ENCODE measurements at places on chromosomes 3 and 15.

GRCh38 chr15:92611995-92612745 is 43.4 kb downstream of the FAM174B start:
- DNase-seq, result no peak

GRCh38 chr15:97081666-97082226 is 751.2 kb downstream of the NR2F2 start:
- no peak for DNase-seq

DNA sequence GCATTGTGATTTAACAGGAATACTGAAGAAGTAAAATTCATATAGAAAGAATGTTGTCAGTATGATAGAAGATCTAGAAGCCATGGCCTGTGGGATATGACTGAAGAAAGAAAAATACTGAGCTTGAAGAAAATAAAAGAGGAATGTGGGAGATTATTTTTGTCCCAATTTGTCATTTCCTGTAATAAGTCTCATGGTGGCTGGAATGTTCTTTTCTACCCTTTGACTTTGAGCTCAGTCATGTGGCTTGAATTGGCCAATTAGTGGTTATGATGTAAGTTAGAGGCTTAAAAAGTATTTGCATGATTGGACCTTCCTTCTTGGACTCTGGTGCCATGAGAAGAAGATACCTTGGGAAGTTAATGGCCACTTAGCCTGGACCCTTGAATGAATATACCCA is 14.1 kb downstream of the APH1B start:
- DNase-seq, result no peak

DNA sequence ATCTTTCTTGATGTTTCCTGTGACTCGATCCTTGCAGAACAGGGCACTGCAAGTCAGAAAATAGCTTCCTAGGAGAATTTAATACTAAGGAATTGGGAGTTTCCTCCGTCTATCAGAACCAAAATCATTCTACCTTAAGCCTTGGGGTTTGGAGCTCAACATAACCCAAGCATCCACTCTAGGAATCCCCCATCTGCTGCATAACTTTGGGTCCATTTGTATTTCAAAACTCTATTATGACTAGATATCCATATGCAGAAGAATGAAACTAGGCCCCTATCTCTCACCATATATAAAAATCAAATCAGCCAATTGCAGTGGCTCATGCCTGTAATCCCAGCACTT is 61.7 kb upstream of the AKAP13 start:
- no peak for DNase-seq

DNA sequence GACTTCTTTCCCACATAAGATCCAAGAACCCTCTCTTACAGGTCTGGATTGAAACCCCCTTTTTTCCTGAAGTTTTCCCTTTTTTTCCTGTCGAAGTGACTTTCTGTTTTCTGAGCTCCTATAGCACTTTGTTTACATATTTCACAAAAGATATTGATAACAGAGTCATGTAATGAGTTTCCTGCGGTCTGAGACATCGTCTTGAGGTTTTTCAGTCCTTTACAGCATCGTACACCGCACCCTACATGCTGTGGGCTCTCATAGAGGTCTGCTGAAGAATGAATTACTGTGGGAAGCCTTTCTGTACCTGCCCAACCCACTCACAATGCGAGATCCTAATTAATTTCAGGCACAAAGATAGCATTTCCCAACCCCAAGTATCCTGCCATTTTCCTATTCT is 53.1 kb downstream of the MCF2L2 start:
- DNase-seq, result no peak

GRCh38 chr15:91572110-91572509 is 281.4 kb upstream of the SLCO3A1 start:
- no peak for DNase-seq

DNA sequence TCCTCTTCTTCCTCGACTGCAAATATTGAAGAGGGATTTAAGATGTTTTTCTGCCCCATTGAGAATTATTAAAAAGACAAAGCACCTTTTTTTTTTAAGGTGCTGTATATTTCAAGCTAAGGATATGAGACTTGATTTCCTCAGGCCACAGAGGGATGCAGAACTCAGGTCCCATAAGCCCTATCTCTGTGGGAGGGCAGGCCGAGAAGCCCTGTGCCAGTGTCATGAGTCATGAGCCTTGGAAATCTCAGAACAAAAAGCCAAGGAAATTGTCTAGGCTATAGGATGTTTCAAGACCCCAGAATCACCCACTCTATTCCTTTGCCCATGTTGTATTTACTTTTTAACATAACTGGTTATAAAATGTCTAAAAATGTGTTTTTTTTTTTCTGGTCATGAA is 7.3 kb downstream of the ESYT3 start:
- DNase-seq, result no peak

DNA sequence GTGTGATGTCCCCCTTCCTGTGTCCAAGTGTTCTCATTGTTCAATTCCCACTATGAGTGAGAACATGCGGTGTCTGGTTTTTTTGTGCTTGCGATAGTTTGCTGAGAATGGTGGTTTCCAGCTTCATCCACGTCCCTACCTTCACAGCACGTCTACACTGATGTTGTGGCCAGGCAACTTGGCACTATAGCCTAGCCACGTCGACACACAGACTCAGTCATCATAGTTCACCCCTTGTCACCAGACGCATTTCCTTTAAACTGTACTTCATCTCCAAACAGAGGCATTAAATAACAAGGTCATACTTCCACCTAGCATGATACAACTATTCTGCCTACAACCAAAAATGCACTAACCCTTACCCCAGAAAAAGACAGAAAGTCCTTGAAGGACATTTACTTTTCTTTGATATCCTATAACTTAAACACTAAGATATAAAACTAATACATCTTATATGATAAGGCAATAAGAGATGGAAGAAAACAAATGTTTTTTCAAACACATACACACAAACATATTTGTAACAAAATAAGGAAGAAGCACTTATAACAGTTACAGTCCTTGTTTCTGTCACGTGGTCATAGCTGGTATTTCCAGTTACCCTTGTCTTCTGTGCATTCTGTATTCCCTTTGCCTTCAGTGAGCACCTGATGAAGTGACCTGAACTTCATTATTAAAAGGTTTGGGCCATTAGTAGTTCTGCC is 121.4 kb downstream of the KLF13 start:
- no peak for DNase-seq

DNA sequence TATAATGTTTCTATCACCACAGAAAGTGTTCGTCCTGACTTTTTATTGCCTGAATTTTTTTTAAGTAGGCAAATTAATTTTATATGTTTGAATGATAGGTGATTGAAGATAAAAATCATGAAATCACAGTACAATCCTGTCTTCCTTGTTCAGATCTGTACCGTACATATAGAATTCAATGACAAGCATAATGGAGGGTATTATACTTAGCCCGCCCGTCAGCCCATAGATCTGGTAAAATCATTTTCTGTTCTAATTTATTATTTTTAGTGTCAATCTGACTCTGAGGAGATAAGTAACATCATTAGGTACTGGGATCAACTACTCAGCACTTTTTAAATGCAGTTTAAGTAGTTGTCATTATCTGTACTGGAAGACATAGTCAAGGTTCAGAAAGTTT is 269.9 kb downstream of the NR2F2 start:
- DNase-seq, result no peak

- no peak for DNase-seq
These were observed 18.2 kb downstream of the VGLL4 start for GRCh38 chr3:11625376-11626083.

DNA sequence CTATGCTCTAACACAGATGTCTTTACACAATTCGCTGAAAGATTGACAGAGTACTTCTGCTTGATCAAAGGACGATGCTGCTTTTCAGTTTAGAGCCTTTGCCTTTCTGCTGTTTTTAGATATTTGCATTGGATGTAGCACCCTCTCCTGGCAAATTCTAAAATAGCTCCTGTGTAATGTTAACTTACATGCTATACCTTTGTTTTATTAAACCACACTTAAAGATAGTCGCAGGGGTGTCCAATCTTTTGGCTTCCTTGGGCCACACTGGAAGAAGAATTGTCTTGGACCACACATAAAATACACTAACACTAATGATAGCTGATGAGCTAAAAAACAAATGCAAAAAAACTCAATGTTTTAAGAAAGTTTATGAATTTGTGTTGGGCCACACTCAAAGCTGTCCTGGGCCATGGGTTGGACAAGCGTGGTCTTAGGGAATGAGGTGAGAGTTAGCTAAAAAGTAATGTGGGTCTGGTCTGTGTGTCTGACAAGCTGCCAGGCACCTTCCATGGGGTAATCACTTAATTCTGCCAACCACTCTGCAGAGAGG is 62.9 kb downstream of the ATG7 start:
- DNase-seq, result no peak

DNA sequence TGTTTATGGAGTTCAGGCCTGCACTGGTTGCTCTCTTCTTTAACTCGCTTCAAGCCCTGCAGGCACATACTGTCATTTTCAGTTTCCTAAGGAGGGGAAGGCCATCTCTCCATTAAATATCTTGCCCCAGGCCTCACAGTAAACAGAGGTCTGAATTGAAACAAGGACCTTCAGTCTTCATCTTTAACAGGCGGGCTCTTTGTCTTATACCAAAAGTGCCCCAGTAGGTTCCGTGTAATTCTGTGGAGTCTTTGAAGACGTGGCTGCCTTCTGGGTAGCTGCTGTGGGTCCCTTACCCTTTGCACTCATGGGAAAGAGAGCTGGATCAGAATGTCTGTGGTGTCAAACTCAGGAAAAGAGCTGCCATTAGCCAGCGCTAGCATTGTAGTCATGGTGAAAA is 161.2 kb downstream of the APBA2 start:
- no peak for DNase-seq

- DNase-seq, result no peak
These were observed 358.6 kb downstream of the CHST2 start for GRCh38 chr3:143478115-143478693.

- no peak for DNase-seq
These were observed 176.2 kb downstream of the EPHB1 start for GRCh38 chr3:134971306-134971705.

DNA sequence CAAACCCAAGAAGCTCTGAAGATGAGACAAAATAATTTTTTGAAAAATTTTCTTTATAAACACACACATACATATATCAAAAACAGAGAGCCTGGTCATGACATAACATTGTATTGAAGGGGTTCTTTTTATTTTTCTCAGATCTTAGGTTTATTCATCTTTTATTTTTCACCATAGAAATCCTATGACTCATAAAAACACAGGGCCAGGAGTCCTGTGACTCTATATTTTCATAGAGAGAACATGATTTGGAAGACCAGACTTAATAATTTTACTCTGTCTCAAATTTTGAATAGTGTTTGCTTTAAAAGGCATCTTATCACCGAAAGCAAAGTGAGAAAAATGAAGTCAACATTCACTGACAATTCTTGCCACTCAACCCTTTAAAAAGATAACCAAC is 57.7 kb downstream of the SUCNR1 start:
- DNase-seq, result no peak
